NCI-H187 (cell line): ENCODE measurements at places on chromosomes 7 and 10.

- DNase-seq: no peak
Measured at GRCh38 chr7:81884817-81885216, 115.0 kb upstream of the HGF start.

DNA sequence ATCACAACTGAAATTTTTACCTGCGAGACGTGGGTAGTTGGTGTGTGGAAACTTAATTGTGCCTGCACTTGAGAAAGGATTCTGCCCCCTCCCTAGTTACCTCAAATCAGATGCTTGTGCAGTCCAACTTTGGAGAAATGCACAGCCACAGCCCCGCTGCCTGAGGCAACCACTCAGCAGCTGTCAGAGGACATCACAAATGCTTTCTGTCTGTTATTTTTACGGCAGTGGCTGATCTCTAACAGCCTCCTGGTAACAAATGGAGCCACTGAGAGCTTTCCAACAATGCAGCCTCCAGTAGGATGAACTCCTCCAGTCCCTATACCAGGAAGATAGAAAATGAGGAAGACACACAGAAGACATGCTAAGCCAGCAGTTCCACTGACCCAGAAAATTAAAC, 712.2 kb upstream of the GHITM start:
- DNase-seq: no peak

GRCh38 chr10:122725768-122726167, 26.1 kb upstream of the C10orf120 start:
- DNase-seq: no peak

DNA sequence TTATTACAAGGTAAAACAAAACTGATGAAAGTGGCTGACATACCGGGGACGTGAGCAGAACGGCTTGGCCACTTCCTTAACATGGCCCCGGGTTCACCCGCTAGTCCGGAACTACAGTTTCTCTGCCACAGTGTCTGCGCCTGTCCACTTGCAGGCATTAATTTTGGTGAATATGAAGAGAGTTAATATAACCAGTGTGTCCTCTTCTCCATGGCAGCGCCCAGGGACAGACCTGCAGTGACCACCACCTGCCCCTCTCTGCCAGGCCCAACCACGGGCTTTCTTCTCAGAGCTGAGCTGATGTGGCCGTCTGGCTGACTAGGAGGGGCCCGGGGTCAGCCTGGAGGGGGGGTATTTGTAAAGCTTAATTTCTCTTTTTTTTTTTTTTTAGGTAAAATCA, 1.1 kb upstream of the NDUFB2 start:
- no peak for DNase-seq

DNA sequence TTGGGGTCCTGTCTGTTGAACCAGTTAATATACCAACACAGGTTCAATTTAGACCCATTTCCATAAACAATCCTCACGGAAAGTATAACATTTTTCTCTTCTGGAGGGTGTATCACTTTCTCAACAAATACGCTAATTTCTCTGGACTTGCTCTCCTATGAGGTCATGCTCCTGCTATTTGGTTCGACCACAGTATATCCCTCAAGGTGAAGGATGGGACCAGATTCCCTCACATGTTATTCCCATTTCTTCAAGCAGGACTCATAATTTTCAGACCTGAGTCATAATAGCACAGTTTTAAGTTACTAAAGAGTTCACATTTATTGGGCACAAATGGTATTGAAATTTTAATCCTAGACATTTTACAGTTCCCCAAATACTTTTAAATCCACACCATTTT, 57.2 kb downstream of the ADAM12 start:
- no peak for DNase-seq

GRCh38 chr7:63925626-63926460, 72.8 kb upstream of the ZNF722 start:
- DNase-seq: no peak

- DNase-seq: no peak
Measured at GRCh38 chr10:85111271-85111670, 782.9 kb downstream of the CCSER2 start.

DNA sequence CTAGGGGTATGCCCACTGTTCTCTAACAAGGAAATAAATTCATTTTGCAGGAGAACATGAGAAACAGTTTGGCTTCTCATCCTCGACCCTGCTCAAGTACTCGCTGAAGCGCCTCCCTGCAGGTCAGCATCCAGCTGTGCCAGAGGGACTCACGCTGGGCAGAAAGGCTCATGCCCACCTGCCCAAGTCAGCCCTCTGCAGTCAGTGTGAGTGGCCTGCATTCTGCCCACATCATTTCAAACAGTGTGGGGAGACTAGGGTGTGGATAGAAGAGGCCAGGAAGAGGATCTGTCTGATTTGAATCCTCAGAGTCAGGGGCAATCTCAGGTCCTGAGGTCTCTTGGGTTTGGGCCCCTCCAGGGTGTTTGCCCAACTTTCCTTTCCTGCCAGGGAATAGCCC, 297.8 kb downstream of the ELMO1 start:
- DNase-seq: no peak

DNA sequence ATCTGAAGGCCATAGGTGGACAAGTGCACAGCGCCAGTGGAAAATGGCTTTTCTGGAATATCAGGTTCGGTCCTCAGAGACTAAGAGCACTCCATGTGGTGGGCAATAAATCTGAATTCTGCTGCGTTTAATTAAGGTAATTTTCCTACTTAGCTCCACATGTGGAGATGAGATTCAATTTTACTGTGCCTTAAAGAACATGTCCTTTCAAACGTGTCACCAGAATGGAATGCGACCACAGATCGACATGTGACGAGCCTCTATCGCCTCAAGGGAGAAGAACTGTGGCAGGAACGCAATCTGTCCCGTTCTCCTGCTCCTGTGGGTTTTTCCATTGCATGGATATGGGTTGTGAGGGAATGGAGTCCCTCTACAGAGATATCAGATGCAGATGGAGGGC, 205.3 kb upstream of the ZNF32 start:
- no peak for DNase-seq

DNA sequence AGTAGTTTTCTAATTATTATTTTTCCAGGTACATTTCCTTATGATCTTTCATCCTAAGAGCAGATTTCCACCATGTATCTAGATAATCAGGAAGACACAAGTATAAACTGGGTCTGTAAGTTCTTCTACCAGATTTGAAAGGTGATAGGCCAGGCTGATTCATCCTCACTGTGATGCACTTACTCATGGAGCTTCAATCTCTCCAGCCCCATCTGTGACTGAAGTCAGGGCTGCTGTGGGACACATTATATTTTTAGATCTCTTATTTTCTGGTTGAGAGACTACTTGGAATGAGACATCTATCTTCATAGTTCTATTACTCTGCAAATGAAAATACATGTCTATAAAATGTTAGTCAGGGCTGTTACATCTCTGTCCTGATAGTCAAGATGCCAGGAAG, 85.5 kb upstream of the SLC25A13 start:
- no peak for DNase-seq

DNA sequence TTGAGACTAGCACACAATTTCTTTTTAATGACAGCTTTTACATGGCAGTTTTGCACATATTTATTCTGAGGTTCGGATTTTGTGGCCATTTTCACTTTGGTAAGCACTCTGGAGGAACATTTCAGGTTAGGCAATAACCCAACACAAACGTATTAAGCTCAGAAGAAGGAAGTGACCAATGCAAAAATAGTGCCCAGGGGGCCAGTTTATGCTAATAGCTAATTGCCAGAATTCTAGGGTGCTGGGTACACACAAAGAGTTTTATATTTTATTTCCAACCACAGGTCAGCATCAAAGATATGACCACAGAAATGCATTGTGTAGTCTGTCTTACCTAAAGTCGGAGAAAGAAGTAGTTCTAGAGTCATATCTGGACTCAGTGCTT, 8.4 kb upstream of the AGR2 start:
- DNase-seq: no peak

- no peak for DNase-seq
Measured at GRCh38 chr7:37041461-37041860, 317.2 kb upstream of the AOAH start.

DNA sequence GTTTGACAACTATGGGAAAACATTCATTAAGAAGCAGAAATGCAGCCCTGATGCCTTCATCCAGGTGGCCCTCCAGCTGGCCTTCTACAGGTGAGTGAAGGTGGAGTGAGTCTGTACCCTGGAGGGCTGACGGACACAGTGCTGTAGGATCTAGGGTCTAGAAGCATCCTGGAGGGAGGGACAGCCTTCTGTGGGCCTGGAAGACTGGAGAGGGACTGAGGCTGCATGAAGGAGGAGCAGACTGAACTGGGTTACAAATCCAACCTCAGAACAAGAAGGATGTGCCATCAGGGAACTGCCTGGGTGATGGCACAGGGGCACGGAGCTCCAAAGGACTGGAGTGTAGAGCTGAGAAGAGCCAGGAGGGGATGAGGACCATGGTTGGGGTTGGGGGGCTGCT, 27.5 kb upstream of the C10orf53 start:
- no peak for DNase-seq

DNA sequence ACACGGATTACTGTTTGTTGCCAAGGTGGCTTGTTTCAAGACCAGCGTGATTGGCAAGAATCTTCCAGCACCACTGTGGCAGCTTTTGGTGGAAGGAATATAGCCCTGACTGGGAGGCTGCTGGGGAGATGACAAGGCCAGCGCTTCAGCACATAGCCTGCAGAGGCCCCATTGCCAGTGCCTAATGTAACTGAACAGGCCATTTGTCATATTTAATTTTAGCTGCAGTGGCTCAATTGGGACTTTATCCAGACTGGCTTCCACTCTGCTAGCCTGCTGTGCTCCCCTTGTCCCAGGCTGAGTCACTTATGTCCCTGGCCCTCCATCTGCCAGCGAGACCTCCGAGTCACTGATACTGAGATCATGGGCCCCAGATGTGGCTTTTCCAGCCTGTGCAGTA, 483.1 kb downstream of the GALNT17 start:
- no peak for DNase-seq

DNA sequence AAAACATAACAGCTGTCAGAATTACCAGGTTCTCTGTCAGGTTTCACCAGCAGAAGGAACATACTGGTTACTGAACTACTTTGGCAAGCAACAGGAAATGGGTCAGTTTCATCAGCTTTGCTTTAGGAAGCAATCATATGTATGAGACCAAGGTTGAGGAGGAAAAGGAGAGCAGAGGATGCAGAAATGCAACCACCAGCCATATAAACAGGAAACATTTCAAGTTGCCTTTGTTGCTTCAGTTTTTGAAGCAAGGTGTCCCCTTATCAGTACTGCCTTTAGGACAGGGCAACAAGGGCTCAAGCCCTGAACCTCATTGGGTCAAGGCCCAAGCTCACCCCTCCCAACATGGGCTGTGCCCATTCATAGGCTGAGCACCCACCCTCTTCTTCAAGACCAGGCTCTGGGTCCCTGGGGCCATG, 10.2 kb downstream of the HIPK2 start:
- no peak for DNase-seq

DNA sequence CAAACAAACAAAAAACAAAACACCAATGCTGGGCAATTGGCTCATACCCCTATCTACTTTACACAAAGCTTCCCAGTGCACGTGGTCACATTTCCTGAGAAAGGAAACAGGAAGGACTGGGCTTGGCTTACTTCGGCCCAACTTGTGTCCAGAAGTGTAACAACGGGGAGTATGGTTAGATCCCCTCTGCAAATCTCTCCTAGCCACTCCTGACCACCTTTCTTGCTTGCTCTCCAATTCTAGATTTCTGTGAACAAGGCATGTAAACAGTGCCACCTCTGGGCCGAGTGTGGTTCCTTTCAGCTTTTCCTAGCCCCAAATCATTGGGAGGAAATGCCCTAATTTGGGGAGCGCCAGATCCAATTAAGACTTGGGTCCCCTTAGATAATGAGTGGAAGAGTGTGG, 21.0 kb upstream of the FRAT2 start:
- DNase-seq: no peak

DNA sequence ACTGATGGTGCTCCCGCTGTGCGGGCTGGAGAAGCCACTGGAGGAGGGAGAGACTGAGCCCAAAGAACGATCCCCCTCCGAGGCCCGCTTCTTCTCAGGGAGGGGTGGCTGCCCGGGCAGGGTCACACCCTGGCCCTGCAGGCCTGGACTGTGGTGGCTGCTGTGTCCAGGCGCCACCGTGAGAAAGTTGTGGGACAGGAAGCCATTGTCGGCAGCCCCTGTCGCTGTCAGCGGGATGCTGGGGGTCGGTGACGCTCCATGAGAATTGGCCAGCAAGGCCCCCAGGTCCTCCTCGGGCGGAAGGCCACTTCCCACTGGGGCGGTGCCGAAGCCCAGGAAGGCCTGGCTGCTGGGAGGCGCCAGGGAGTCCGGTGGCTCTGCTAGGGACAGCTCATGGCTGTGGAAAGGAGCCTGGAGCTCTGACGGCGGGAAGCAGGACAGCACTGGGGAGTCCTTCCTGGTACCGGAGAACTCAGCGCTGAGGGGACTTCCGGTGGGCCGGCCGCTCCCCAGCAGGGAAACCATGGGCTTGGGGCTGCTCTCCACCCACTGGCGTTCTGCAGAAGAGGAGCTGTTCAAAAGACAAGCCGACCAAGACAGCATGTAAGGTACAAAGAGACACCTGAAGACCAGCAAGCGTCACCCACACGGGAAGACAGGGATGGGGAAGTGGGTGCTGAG, 278.8 kb downstream of the TNS3 start:
- DNase-seq: no peak

DNA sequence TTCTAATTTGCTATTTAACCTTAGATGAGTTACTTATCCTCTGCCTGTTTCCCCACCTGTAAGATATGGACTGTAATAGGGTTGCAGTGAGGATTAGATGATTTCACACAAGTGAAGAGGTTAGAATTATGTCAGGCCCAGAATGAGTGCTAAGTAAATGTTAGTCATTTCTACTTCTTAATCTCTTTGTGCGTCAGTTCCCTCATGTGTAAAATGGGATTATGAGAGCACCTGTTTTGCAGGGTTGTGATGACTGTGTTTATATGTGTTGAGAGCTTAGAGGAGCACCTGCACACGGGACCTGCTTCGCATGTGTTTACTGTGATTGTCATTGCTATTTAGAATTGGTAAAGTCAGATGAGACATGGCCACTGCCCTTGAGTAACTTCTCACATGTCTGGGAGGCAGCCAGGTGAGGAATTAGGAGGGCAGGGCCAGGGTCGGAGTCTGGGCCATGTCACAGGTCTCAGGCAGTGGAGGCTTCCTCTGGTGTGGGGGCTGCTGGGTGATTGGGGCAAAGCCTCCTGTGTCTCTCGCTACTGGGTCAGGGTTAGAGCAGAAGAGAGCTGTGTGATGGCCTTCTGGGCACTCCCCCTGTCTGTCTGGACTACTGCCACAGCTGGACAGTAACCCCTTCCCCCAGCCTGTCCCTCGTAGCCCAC, 106.7 kb downstream of the WDFY4 start:
- DNase-seq: no peak

- DNase-seq: no peak
Measured at GRCh38 chr7:85573346-85573745, 386.5 kb upstream of the SEMA3D start.

DNA sequence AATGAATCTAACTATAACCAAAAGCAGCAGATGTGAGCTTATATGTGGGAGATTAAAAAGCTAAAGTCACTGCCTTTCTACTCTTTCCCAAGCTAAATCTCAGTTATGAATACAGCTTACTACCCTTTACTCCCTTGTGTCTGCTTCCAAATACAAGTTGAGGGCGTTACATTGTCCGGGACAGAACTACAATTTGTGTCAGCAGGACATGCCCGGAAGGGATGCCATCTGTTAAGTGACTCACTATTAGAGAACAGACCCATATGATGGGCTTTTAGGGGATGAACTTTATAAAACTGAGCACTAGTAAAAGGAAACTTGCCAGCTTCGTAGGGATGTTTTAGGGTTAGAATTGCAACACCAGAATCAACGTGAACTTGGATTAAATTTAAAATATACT, 299.7 kb upstream of the CSTF2T start:
- DNase-seq: no peak
